ENCODE measurements at places on chromosomes 7 and 10.
A peak's percentile ranks its signal among the peaks of the same experiment; 100 is the strongest.

- DNase-seq = no peak
Observed at GRCh38 chr7:102417105-102417504, 16.3 kb upstream of the ORAI2 start.

DNA sequence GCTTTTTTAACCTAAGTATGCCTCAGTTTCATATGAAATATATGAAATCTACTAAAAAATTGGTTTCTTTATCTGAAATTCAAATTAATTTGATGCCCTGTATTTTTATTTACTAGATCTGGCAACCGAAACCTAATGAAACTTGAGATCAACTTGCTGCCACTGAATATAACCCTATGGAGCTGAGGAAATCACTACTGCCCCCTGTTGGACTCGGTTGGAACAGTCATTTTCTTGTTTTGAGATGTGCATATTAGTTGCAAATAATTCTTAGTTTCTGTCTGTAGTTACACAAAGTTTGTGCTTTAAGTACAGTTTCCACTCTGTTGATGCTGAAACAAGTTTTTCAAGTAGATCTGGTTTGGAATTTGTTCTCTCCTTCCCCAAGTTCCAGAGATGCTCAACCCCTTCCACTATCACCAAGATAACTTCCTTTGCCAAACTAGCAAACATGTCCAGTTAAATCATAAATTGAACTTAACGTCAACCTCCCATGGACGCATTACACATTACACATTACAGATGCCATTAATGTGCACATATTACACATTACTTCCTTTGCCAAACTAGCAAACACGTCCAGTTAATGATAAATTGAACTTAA, 22.2 kb upstream of the EXOC4 start:
- DNase-seq = no peak

DNA sequence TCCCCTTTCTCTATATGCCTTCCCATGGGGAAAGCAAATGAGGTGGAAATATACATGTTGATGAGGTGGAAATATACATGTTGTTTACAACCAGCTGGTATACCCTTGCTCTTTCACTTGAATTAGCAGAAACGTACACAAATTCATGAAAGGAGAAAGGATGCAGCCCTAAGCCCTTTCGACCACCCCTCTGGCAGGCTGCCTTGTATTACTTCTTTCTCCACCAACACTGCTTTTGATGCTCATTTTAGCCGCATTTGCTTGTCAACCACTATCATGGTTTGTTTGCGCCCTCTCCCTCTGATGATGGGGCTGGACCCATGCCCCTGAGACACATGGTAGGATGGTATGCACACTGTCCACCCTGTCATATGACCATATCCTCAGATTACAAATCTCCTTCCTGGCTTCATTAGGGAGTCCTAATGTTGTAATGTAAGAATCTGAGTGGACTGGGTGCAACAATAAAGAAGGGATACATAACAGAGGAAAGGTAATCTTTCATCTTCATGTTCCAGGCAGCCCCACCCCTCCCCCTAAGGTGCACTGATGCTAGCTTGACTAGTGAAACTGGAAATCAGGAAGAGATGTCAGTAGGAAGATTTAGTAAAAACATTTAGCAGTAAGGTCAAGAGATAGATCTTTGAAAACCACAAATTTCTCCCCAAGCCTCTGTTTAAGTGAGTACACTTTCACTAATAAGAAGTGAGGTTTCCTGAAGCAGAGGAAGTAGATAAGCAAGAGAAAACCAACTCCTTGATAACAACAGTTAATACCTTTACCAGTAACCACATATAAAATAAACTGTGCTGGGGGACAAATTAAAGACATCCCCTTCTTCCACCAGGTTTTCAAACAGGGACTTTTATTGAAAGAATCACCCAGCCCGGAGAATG, 536.8 kb upstream of the NRP1 start:
- DNase-seq = no peak

DNA sequence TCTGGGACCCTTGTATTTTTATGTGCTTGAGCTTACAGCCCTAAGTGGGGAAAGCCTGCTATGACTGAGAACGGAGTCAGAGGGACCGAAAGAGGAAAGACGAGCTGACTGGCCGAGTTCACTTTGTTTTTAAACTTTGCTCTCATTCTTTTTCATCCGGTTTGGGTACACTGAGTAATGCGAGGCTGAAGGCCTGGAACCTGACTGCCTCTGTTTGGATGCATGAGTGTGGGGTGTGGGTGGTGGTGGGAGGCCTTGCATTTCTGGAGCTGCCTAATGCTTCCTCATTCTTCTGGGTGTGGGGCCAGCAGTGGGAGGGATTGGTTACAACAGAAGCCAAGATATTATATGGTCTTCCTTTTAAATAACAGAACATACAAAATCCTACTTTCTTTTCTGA, 155.5 kb downstream of the BUB3 start:
- no peak for DNase-seq

GRCh38 chr7:17184805-17185689, 113.4 kb upstream of the AHR start:
- no peak for DNase-seq

GRCh38 chr10:52249850-52250395, 64.2 kb upstream of the DKK1 start:
- DNase-seq = no peak

- DNase-seq = no peak
Observed at GRCh38 chr7:33982425-33982786, 77.1 kb downstream of the BMPER start.

GRCh38 chr7:7099584-7100014, 82.7 kb upstream of the C1GALT1 start:
- no peak for DNase-seq

DNA sequence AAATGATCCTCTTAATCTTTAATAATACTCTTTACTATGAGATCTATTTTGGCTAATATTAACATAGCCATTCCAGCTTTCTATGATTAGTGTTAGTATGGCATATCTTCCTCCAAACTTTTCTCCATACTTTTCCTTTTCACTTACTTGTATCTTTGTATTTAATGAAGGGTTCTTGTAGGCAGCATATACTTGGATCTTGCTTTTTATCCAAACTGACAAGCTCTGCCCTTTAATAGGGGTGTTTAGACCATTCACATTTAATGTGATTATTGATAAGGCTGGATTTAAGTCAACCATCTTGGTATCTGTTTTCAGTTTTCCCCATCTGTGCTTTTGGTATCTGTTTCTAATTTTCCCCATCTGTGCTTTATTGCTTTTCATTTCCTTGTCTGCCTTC, 59.7 kb upstream of the ATP6V0A4 start:
- DNase-seq = no peak

DNA sequence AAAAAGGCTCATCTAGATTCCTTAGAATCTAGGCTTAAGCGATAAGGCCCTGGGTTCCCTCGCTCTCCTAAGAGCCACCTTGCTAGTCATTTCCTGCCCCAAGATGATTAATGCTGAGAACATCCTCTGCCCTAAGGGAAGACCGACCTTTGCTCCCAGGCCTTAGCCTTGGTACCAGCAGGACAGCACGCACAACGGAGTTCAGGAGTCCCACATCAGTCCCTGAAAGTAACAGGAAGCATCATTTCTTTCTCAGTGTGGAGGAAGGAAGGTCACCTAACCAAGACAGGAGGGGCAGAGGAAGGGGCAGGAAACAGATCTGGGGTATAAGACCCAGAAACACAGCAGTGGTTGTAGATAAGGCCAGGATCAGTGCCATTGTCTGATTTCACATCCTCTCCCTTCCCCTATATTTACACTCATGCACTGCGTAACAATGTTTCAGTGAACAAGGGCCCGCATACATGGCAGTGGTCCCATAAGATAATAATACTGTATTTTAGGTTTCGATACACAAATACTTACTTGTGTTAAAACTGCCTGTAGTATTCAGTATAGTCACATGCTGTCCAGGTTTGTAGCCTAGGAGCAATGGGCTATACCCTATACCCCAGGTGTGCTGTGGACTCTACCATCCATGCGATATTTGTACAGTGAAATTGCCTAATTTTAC, 8.1 kb upstream of the FAM107B start:
- peak; percentile 82 for DNase-seq

- no peak for DNase-seq
Observed at GRCh38 chr10:99412099-99412498, 18.3 kb downstream of the GOT1 start.

- DNase-seq = no peak
Observed at GRCh38 chr7:46848311-46848710, 733.6 kb downstream of the TNS3 start.

DNA sequence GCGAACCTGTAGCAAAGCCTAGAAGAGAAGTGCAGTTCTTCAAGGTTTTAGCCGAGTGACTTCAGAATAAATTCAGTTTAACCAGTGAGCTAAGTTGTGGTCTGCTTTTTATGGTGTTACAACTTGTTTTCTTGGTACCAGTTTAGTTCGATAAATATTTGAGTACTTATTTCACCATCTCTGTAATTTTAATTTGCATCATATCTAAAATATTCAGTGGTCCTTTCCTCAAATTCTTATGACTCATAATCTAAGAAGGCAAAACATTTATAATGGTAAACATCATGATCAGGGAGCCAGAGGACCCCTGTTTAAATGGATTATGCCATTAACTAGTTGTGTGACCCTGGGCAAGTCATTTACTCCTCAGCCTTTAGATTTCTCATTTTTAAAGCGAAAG, 4.1 kb upstream of the BMPER start:
- DNase-seq = no peak

GRCh38 chr10:27600930-27601329, 96.8 kb downstream of the RAB18 start:
- no peak for DNase-seq

- no peak for DNase-seq
Observed at GRCh38 chr7:154372011-154372601, 319.9 kb downstream of the DPP6 start.

GRCh38 chr10:28837613-28838390, 160.5 kb downstream of the BAMBI start:
- DNase-seq = no peak

DNA sequence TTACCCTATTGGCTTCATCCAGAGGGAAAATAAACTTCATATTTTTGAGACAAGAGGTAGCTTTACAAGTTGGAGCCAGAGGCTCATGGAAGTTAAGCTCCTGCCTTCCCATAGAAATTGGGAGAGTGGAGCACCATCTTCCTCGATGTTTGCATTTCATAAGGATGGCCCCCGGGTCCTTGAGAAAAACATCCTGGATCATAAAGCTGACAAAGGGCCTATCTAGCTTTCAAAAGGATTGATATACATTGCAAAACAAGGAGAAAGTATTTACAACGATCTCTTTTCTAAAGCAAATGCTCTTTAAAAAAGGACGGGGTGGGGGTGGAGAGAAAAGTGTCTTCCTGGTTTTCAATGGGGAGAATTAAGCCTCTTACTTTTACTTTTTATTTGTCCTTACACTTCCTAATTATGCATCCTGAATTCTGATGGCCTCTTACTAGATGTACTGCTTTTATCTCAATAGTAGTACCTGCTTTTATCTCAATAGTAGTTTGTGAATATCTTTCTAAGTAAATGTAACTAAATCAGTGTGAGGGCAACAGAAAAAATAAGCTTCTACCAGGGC, 65.6 kb downstream of the PTPRZ1 start:
- no peak for DNase-seq

DNA sequence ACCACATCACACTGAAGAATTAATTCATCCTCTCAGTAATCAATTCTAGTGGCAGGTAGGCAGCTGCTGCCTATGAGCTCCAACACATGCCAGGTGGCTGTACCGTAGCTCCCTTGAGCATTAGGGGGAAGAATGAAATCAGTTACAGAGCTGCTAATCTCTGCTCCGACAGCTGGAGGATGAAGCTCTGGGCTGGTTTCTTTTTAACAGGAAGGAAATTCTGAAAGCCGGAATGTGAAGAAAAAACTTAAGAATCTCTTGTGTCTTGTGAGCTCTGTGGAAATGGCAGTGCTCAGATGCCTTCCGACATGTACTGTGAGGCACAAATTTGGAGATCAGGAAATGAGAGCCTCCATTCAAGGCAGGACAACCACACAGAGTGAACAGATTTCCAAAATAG, 2.8 kb upstream of the AHCYL2 start:
- DNase-seq = no peak

DNA sequence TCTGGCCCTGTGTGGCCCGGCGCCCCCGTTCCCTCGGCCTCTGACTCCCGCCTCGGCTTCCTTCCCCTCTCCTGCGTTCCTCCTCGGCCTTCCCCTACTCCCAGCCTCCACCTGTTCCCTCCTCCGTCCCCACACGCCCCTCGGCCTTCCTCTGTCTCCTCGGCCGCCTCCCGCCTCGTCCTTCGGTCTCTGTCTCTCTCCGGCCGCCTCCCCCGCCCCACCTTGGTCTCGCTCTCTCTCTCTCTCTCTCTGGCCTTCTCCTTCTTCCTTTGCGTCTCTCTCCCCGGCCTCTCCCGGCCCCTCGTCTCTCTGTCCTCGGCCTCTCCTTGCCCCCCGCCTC, 588 bp downstream of the GET4 start:
- DNase-seq = no peak

DNA sequence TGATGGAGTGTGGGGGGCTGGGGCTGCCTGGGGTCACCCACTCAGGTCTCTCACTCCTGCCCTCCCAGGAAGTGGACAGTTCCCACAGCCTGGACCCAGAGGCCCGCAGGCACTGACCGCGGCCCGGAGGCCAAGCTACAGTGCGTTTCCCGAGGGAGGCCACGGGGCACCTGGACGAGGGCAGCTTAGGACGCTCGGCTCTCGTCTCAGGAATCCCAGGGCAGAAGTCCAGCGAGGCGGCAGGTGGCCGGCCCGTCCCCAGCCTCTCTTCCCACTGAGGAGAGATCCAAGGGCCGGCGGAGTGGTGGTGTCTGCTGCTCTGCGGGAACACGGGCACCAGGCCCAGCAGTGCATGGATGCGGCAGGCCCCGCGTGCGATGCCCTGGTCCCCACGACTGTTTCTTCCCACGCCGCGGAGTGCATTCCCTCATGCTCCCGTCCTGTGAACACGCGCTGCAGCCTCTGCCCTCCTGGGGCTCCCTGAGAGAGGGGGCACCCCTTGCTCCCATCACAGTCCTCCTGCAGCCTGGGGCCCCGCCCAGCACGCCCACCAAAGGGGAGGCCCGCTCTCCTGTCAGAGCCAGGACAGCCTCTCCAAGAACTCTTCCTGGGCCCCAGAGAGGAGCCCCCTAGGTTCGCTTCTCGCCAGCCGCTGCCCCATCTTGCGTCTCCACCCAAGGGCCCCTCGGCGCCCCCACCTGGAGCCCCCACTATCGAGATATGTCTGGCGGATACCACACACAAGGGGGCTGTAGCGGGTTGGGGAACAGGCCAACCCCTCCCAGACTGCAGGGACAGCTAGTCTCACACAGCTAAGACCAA, 24.3 kb upstream of the GPR146 start:
- no peak for DNase-seq

DNA sequence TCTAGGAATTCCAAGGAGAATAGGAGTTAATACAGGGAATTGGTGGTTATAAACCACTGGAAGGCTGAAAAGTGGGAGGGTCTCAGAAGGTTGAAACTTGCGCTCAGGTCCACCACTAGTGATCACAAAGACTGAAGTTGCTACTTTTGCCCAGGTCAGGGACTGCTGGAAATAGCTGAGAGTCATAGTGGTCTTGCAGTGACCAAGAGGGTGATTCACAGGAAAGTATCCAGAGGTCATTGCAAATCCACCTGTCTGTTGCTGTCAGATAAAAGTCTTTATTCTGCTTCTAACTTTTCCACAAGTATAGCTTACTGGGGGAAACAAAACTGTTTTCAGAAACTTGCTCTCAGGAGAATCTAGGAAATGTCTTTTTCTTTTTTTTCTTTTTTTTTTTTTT, 211.5 kb upstream of the PRSS1 start:
- DNase-seq = no peak
